ENCODE measurements at places on chromosomes 7 and 10. TPM values are rescaled to one million over a fixed set of nuclear protein-coding genes. Genes with fewer than 3 reads are reported as not detected.

LHFPL3 gene
- total RNA-seq = not detected

GRCh38 chr10:31171402-31172083 is 139.9 kb upstream of the ZNF438 start:
- DNase-seq = no peak

FOXI2 gene
- total RNA-seq = not detected

SPDYE5 gene
- total RNA-seq = not detected

- no peak for DNase-seq
Observed at GRCh38 chr10:110672580-110672919, 28.4 kb downstream of the RBM20 start.

DNA sequence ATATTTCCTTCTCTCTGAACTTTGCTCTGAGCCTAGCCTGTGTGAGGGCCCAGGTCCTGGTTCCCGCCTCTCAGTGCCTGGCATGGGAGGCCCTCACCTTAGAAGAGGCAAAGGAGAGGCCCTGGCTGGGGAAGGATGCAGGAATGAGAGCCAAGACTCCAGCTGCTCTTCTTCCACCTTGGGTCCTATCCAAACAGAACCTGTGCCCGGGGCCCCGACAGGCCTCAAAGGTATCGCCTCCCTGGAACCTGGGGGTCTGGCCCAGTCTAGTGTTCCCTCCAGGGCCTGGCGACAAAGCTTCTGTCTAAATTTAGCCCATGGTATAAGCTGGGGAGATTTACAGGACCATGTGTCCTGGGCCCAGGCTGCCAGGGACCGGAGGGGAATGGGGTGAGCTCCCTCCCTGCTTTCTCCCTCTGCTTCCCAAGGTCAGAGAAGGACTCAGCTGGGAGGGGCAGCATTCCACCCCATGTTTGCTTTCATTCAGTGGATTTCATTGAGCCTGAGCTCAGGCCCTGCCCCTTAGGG is 12.0 kb upstream of the CRHR2 start:
- no peak for DNase-seq

- DNase-seq = no peak
Observed at GRCh38 chr10:123391275-123392028, 237.2 kb downstream of the BUB3 start.

GHRHR gene
- not detected for total RNA-seq

GRCh38 chr7:17436126-17436525 is 137.7 kb downstream of the AHR start:
- no peak for DNase-seq

KCNH2 gene
- total RNA-seq = 8.4 TPM

STOX1 gene
- total RNA-seq = 0.68 TPM

MMD2 gene
- total RNA-seq = not detected

DNA sequence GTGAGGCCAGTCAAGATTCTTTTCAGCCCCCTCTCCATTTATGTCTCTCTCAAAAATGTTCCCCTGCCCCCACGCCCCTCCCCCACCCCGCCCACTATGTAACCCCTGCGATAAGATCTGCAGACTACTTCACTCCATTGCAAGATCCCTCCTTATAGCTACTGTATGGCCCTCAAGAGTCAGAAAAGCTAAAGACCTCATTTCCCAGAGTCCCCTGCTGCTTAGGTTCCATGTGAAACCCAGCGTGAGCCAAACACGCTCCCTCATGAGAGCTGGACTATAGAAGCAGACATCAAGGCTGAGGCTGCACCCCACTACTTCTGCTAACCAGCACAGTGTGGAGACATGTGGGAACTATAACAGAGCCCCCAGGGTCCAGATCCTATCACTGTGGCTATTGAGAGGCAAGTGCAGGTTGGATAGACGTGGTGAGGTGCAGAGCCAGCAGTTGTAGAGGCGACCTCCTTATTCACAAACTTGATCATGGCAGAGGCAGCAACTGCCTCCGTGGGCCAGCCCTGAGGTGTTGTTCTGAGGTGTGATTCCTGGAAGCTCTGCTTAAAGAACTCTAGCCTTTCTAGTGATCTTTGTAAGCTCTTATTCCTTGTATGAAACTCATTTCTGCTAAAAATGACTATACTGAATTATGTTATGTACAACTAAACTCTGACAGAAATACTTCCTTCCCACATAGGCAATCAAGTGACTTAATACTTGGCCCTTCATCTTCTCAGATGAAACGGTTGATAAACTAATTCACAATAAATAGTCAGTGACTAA is 117.0 kb upstream of the ARID5B start:
- DNase-seq = no peak

HOXA9 gene
- 62.2 TPM for total RNA-seq

NAPEPLD gene
- 13.1 TPM for total RNA-seq

- no peak for DNase-seq
Observed at GRCh38 chr7:49527182-49527581, 246.3 kb upstream of the VWC2 start.

DNA sequence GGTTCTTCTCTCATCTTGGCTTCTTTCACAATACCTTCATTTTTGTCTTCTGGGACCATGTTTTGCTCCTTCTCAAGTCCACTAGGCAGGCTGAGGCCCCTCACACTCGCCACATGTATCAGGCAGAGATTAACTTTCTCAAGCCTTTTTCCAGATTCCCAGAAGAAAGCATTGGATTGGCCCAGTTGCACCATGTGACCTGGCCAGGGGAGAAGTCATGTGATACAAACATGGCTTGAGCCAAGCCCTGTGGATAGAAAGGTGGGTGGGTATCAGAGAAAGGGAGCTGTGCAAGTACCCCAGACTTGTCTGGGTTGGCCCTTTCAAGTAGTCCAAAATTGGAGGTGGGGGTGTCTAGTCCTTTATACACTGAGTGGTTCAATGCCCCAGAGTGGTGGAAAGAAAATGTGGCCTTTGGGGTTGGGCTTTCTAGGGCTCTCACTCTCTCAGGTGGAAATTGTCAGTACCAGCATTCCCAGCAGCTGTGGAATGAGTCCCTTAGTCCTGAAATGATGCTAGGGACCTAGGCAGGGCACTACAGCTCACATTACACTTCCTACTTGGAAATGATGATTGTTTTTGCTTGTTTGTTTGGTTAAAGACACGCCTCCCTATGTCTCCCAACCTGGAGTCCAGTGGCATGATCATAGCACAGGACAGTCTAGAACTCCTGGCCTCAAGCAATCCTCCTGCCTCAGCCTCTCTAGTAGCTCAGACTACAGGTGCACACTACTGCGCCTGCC is 36.9 kb upstream of the C10orf67 start:
- no peak for DNase-seq

Data from Caki2 (cell line).